ENCODE measurements at places on chromosomes 13 and 19. TPM values are rescaled to one million over a fixed set of nuclear protein-coding genes. Genes with fewer than 3 reads are reported as not detected.

TMEM238 gene
- 0.83 TPM for total RNA-seq

GRCh38 chr13:46535825-46536224 is 17.1 kb upstream of the LRCH1 start:
- no peak for DNase-seq

- DNase-seq = no peak
These were observed 998 bp downstream of the NFKBIB start for GRCh38 chr19:38900743-38901190.

- DNase-seq = no peak
These were observed 1059.3 kb downstream of the SLITRK1 start for GRCh38 chr13:82822935-82823334.

ZNF443 gene
- total RNA-seq = 5.4 TPM

GARIN5A gene
- total RNA-seq = not detected

DNA sequence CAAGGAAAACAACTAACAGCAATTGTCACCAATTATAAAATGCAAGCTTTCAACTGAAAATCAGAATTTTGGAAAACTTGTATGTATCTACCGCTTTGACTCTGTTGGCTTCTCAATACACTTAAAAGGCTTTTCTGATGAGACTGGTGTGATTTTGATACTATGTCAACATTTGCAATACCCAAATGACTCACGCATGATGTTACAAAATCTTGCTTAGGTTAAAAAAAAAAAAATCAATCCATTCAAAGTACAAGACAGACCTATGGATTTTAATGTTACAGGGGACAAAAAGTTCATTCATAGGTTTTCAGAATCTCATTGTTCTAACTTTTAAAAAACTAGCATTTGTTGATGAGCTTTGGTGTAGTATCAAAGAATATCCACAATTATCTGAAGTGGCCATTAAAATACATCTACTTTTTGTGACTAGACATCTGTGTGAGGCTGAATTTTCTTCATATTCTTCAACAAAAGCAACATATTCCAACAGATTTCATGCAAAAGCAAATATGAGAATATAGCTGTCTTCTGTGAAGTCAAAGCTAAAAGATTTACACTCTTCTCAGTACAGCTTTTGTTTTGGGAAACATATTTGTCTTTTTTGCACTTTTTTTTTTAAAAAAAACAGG is 10.7 kb downstream of the ELF1 start:
- no peak for DNase-seq

- DNase-seq = no peak
These were observed 537.6 kb downstream of the EFNB2 start for GRCh38 chr13:105997581-105998550.

GRCh38 chr13:72763411-72763810 is 18.3 kb downstream of the DIS3 start:
- no peak for DNase-seq

- DNase-seq = no peak
These were observed 26.9 kb upstream of the TMEM160 start for GRCh38 chr19:47075179-47075810.

DNA sequence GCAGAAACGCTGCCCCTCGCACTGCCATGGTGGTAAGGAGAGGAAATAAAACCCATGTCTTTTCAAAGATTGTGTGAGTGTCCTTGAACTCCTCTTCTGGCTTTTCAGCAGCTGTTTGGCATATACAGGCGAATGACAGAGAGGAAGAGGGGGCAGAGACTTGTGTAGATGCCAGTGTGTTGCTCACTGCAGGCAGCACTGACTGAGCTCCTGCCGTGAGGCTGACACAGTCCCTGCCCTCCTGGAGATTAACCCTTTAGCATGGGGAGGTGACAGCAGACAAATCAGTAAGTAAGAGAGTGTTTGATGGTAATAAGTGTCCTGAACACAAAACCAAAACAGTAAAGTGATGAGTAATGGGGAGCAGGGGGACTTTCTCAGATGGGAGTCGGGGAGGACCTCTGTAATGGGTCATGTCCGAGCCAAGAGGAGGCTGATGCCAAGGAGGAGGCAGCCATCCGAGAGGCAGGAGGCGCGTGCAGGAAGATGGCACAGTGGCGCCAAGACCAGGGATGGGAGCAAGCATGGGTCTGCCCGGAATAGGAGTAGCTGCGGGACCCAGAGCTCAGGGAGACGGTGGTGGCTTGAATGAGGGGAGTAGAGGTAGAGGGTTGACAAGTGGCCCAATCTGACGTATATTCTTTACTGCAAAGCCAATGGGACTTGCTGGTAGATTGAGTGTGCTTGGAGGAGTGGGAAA is 182.2 kb downstream of the FOXO1 start:
- no peak for DNase-seq

ZNF708 gene
- total RNA-seq = 8.0 TPM

DNA sequence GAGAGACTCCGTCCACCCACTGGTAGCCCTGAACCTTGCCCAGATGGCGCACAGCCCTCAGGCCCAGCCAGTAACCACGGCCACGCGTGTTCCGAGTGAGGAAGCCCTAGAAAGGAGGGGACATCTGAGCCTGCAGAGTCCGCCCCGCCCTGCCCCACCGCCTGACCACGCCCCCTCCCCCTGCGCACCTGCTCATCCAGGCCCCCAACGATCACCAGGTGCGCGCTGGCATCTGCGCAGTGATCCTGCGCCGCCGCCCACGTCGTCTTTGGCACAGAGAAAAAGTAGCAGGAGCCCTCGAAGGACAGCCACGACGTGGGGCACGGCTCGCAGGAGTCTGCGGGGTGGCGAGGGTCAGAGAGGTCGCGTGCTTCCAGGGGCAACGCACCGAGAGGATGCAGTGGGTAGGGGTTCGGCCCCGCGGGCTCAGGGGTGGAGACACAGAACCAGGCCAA is 2.1 kb downstream of the CLEC4G start:
- DNase-seq = no peak

CLC gene
- not detected for total RNA-seq

DNA sequence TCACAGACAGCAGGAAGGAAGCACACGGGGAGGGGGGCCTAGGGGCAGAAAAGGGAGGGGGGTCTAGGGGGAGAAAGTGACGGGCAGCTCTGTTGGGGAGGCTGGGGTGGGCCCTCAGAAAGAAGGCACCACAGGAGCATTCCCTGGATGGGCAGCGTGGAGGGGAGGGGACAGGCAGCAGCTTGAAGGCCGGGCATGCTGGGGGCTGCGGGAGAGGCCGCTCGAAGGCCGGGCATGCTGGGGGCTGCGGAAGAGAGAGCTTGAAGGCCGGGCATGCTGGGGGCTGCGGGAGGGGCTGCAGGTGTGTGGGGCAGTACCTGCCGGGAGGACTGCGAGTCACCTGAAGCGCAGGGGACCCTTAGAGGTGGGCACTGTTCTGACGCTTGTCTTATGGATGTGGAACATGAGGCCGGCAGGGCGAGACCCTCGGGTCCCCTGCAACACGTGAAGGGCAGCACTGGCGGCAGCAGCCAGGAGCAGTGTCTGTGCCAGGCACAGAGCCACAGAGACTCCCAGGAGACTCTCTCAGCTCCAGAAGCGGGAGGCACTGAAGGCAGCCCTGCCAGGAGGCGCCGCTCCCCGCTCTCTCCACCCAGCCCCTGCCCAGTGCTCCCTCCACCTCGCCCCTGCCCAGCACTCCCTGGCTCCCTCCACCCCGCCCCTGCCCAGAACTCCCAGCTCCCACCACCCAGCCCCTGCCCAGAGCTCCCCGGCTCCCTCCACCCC is 13.3 kb downstream of the ZNF787 start:
- no peak for DNase-seq

- no peak for DNase-seq
These were observed 7.5 kb downstream of the COG3 start for GRCh38 chr13:45472171-45472705.

GRCh38 chr13:31686670-31687425 is 52.5 kb upstream of the RXFP2 start:
- no peak for DNase-seq

GRCh38 chr19:22427547-22427946 is 5.4 kb upstream of the ZNF98 start:
- no peak for DNase-seq

- no peak for DNase-seq
These were observed 46.2 kb downstream of the ACTN4 start for GRCh38 chr19:38693380-38694223.

GRCh38 chr19:15874821-15875474 is 22.9 kb downstream of the CYP4F2 start:
- DNase-seq = no peak

- no peak for DNase-seq
These were observed 28.2 kb downstream of the GAS6 start for GRCh38 chr13:113835461-113836270.

GRCh38 chr13:46698910-46699460 is 98.0 kb downstream of the ESD start:
- no peak for DNase-seq

- DNase-seq = no peak
These were observed 11.1 kb downstream of the GRAMD1A start for GRCh38 chr19:35011091-35011689.

- no peak for DNase-seq
These were observed 698.7 kb upstream of the ARGLU1 start for GRCh38 chr13:107266657-107267056.

- DNase-seq = peak; percentile 72
These were observed 162.4 kb downstream of the FOXO1 start for GRCh38 chr13:40503966-40504591.

GRCh38 chr13:45198924-45199323 is 1.9 kb downstream of the KCTD4 start:
- DNase-seq = no peak

GRCh38 chr13:71801781-71802180 is 65.2 kb downstream of the DACH1 start:
- no peak for DNase-seq

- no peak for DNase-seq
These were observed 96.7 kb downstream of the PCDH9 start for GRCh38 chr13:67133476-67133875.

- DNase-seq = no peak
These were observed 541.4 kb downstream of the DACH1 start for GRCh38 chr13:71325556-71325955.

GRCh38 chr13:50379584-50379983 is 364.3 kb downstream of the KCNRG start:
- peak; percentile 31 for DNase-seq

GRCh38 chr19:53962887-53963431 is at the start of gene CACNG8:
Gene CACNG8 (plus strand): TSS chr19:53962937.
- no peak for DNase-seq

- no peak for DNase-seq
These were observed 19.0 kb downstream of the FNDC3A start for GRCh38 chr13:48994706-48995105.

GRCh38 chr13:35930665-35931631 is 200.2 kb downstream of the DCLK1 start:
- DNase-seq = no peak

DNA sequence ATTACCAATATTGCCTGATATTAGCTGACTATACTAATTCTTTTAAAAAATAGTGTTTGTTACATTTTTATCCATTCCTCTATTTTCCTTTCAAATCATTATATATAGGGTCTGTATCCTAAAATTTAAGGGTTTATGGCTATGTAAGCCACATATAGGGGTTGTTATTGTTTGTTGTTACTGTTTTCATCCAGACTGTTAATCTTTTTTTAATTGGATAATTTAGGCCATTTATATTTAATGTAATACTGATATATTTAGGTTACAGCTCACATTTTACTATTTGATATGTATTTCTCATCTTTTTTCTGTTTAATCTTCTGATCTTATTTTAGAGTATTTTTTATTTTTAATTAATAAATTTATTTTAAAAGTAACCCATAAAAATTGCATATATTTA is 487.1 kb upstream of the SGCG start:
- no peak for DNase-seq

DNA sequence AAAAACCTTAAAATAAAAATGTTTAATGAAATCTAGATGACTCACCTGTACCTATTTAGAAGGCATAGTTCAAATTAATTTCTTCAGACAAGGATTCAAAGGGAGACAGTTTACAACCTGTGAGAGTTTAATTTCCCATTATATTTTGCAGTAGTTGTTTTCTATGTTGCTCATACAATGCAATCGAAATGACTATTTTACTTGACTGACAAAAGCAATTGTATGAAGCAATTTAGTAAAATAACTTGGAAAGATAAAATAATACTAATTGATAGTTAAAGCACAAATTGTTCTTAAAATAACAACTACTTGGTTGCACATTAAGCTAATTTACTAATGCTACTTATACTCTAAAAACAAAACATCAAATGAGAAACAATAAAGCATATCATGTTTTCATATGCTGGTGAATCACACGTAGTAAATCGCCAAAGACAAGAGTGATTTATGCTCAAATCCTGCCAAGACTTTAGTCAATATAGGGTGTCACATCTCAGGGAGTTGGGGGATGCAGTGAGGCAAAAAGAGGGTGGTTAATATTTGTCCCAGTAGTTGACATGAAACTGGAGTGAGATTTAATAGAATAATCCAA is 6.4 kb downstream of the DACH1 start:
- no peak for DNase-seq

DNA sequence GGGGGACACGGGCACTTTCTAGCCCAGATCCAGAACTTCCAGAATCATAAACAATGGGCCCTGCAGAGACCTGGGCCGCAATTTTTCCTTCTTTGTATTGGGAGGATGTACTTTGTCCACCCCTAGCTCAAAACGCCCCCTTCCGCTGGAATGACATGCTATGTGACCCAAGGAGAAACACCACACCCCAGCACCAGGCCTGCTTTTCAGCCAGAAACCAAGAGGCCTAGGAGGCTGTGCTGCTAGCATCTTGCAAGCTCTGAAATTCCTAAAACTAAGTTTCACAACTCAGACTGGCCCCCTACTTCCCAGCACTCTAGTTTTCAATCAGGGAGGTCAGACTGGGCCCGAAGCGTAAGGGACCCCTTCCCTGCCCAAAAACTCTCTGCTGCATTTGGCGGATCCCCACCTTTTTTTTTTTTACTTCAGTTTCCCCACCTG is 538 bp downstream of the LSM4 start:
- no peak for DNase-seq

CPB2 gene
- total RNA-seq = not detected

- DNase-seq = no peak
These were observed 7.0 kb downstream of the PLVAP start for GRCh38 chr19:17370026-17370587.

DNA sequence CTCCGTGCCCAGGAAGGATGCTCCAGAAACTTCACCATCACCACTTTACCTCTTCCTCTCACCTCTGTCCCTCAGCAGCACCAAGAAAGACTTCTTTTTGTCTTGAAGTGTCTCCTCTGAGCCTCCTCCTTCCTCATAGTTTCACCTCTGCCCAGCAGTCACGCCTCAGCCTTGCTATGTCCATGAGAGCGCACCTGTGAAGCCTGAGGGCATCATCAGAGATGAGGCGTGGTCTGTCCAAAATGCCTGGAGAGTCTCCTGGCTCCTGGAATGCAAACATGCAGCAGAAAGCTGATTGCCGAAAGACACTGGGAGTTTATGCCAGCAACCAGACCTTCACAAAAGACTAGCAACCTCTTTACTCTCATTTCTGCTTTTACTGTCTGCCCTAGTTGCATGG is 336.6 kb downstream of the TEX29 start:
- DNase-seq = no peak

Measured in esophagus muscularis mucosa (tissue), 4 donors.